ENCODE measurements at places on chromosomes 5 and 9.
A peak's percentile ranks its signal among the peaks of the same experiment; 100 is the strongest.

- DNase-seq, result no peak
These were observed 49.7 kb downstream of the SAR1B start for GRCh38 chr5:134582941-134583340.

DNA sequence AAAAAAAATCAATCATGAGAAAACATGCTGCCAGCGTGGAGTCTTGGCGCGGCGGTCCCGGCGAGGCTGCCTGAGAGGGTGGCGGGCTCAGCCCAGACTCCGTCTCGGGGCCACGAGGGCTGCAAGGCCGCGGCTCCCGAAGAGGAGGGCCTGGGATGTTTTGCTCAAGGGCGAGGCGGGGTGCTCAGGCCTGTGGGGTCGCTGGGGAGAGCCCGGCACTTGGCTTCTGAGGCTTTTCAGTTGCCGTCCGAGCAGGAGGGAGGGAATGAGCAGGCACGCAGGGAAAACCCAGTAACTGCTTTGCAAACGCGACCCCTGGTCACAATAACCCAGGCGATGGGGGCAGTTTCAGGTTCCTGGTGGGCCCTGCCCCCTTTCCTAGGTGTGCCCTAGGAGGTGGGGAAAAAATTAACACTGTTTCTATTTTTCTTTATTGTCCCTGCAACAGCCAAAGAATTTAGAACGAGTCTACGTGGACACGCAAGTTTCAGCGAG, 3.2 kb upstream of the IRX2 start:
- DNase-seq, result no peak

- DNase-seq, result no peak
These were observed 101.6 kb upstream of the CPEB4 start for GRCh38 chr5:173786286-173787187.

- DNase-seq, result no peak
These were observed 9.0 kb downstream of the GPR150 start for GRCh38 chr5:95628933-95629332.

- no peak for DNase-seq
These were observed 56.2 kb upstream of the TNFSF15 start for GRCh38 chr9:114861922-114862605.

- DNase-seq, result no peak
These were observed 107.4 kb downstream of the ZNF462 start for GRCh38 chr9:106970219-106970975.

DNA sequence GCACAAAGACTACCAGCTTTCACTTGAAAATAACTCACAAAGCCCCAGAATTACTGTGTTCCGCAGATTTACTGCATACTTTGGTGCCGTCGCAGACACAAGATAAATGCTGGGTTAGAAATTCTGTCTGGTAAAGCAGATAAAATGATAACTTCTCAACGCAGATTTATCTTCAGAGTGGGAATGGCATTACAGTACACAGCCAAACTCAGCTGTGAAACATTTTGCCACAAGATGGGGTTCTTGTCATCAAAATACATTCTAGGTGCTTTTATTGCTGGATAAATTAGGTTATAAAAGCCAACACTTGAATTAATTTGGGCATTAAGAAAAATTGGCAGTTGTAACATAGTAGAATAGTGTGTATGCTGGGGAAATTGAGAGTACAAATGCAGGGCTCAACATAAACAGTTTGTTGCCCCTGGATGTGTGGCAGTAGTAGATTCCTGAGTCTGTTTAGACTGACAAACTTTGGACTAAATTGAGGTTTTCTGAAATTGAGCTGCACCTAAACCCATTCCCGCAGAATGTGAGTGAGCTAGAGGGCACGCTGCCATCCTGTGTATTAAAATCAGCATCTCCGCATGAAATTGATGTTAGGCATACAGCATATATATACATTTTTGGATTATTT, 61.1 kb downstream of the LMNB1 start:
- no peak for DNase-seq

DNA sequence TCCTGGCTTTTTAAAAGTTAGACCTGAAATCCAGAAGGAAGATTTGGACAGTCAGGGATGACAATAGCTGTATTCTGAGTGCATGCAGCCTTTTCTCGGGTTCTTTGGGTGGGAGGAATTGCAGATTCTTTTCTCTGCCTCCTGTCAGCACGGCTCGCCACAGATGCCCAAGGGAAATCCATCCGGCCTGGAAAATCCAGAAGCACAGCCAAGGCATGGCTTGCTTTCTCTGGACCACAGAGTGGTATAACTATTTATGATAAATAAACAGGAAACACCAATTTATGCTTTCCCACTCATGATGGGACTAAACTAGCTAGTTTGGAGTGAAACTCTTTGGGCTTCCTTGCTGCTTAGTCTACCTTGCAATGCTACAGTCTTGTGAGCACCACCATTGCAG, 59.1 kb downstream of the C9orf152 start:
- DNase-seq, result peak; percentile 53

DNA sequence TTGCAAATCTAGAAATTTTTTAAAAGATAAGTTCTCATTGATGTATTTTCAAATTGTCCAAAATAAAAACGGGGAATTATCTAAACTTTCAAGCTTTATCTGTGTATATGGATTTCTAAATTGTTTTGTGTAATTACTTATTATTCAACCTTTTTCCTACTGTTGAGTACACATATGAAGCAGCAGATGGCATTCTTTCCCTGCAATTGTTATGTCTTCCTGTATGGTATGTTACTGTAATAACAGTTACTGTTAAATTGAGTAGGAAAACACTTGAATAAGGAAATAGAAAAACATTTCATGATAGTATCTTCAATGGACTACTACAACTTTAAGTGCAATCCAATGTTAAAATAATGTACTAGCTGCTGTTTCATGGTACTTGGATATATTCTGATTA, 124.8 kb downstream of the RANBP17 start:
- no peak for DNase-seq

DNA sequence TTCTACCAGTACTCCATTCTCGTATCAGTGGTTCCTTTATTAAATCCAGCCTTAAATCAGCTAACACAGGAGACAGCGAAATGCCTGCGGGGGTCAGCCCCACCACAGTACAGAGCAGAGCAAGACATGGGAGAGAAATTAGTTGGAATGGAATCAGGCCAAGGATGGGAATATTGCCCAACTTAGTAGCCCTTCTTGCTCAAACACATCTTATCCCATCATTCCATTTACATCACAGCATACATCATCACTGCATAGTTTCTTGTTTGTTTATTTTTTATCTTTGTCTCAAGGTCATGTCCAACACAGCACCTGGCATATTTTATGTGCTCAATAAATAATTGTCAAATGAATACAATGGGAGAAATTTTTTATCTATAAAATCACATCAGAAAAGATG, 34.3 kb upstream of the DAB2 start:
- no peak for DNase-seq

GRCh38 chr5:96763026-96763425, 44.7 kb downstream of the ERAP1 start:
- no peak for DNase-seq

DNA sequence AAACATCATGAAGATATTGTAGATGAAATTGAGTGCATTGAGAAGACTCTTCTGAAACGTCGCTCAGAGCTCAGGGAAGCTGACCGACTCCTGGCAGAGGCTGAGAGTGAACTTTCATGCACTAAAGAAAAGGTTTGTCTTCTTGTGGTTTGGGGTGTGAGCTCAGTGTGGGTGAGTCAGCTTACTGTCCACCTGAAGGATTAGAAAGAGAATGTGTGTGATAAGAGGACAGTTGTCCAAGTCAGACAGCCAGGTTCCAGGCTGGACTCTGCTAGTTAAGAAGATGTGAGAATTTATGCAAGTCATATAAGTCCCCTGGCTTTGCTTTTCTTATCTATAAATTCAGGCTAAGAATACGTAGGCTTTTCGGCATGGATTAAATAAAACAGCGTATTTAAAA, 46.9 kb downstream of the RAB14 start:
- no peak for DNase-seq

- DNase-seq, result no peak
These were observed 7.2 kb downstream of the C1QTNF2 start for GRCh38 chr5:160363211-160363610.

DNA sequence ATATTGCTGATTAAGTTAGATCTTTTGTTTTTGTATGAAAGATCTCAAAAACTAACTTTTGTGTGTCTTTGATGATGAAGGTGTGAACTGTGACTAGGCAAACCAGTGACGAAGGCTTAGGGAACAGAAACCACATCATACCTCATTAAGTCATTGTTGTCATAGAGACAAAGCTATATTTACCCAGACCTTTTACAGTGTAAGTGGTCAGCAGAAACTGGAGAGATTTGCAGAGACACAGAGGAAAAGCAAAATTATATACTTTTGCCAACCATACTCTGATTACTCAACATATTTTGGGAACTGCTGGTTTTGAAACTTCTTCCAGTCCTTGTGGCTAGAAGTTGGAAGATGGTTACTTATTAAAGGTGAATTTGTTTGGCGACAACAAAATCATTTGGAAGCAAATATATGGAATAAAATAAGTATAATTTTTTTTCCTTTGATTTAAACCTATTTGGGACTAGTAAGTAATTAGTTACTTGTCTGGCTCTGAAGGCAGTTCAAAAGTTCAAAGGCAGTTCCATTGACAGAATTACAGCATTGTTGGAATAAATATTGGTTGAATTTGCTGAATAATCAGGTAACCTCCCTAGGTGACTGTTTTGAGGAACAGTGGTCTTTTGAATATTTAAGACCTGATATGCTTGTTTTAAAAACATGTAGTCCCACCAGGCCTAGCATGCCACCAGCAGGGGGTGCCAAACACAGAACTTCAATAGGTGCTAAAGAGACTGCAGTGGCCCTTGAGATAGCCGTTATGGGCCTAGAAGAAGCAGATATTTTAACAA, 103.8 kb downstream of the RPS23 start:
- DNase-seq, result peak; percentile 36

GRCh38 chr9:21684831-21685362, 117.5 kb upstream of the MTAP start:
- DNase-seq, result no peak
